ENCODE measurements at places on chromosomes 7 and 10. TPM values are rescaled to one million over a fixed set of nuclear protein-coding genes. Genes with fewer than 3 reads are reported as not detected.

- no peaks in the 10 kb centered on the region for H3K36me3 ChIP-seq
- no peak overlapping the region for H3K4me3 ChIP-seq
- peaks cover 13% of the 10 kb centered on the region for H3K4me1 ChIP-seq
- peak; percentile 40 for DNase-seq
Measured at GRCh38 chr7:17301471-17302456, 3.3 kb downstream of the AHR start.

DNA sequence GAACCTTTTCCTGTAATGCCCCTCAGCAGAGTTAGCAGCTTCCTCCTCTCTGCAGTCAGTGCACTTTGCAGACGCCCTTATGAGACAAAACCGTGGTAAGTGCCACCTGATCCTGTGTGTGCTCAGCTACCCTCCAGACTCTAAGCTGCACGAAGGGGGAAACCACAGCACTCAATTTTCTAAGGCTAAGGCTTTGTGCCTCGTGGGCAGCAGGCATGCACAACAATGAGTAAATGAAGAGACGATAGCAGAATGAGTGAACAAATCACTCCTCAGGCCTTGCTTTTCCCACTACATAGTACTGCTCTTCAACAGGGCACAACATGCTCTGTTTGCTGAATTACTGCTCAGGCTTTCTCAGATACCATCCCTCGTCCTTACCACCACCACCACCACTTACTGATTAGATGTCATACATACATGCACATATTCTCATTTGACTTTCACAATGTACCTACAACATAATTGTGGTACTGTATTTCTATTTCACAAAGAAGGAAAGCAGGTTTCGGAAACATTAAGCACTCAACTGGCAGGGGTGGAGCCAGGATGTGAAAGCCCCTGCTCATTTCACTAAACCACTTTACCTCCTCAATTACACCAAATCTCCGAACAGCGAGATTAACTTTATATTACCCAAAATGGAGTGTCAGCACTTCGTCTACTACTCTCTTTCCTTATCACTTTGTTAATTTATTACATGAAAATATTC, 85.4 kb downstream of the ICA1 start:
- H3K27ac ChIP-seq = peak overlapping the region; percentile 72
- peak; percentile 20 for DNase-seq
- H3K36me3 ChIP-seq = no peaks in the 10 kb centered on the region

- H3K27me3 ChIP-seq = no peaks in the 10 kb centered on the region
- DNase-seq = no peak
- H3K36me3 ChIP-seq = no peaks in the 10 kb centered on the region
- no peak overlapping the region for H3K27ac ChIP-seq
- no peak overlapping the region for H3K4me3 ChIP-seq
Measured at GRCh38 chr10:130737621-130738020, 573.9 kb downstream of the TCERG1L start.

DNA sequence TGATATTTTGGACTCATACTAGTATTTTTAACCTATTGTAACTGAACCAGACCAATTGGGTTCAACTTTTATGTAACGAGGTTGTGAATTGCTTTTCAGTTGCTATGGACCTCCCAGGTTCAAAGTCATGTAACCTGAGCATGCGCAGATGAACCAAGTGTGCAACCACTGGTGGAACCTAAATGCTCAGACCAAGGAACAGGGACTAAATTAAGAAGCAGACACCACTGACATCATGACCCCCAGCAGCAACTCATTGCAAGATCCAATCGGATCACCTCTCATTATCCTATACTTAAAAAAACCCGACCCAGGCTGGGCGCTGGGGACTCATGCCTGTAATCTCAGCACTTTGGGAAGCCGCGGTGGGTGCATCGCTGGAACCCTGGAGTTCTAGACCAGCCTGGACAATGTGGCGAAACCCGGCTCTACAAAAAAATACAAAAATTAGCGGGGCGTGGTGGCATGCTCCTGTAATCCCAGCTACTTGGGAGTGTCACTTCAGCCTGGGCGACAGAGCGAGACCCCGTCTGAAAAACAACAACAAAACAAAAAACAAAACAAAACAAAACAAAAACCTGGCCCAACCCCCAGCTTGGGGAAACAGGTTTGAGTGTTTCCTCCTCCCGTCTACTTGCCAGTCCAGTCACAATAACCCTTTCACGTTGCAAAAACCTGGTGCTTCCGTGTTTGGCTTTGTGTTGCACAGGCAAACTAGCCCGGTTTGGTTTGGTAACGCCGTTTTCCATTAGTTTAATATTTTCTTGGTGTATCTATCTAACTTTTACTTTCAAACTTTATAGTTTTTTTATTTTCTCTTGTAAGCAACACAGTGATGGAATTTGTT, 11.3 kb upstream of the ZNF518A start:
- no peak overlapping the region for H3K4me3 ChIP-seq
- DNase-seq = no peak
- H3K4me1 ChIP-seq = no peaks in the 10 kb centered on the region
- H3K27ac ChIP-seq = no peak overlapping the region
- peaks cover 5% of the 10 kb centered on the region for H3K27me3 ChIP-seq
- H3K36me3 ChIP-seq = no peaks in the 10 kb centered on the region

DNA sequence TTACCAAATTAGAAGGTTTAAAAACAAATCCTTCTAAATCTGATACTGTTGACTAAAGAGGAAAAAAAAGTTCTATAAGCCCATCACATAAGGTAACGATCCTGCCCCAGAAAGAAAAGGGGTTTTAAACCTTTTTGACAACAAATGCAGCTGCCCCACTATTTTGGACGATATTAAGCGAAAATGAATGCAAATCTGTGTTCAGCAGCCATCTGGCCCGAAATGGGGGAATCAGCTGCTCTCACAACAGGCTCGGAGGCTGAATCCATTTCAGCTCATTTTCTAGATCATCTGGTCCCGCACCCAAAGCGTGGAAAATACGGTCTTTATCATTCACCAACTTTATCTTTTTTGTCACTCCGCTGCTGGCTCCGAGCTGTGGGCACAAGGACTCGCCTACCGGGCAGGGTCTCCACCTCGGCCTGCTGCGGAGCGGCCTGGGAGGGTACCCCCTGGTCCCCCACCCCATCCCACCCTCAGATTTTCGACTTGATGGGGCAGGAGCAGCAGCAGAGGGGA, 2.4 kb upstream of the EBF3 start:
- no peak overlapping the region for H3K27ac ChIP-seq
- peaks cover 13% of the 10 kb centered on the region for H3K4me1 ChIP-seq
- peaks cover 43% of the 10 kb centered on the region for H3K27me3 ChIP-seq
- H3K36me3 ChIP-seq = no peaks in the 10 kb centered on the region
- H3K4me3 ChIP-seq = no peak overlapping the region

- no peaks in the 10 kb centered on the region for H3K27me3 ChIP-seq
- no peaks in the 10 kb centered on the region for H3K36me3 ChIP-seq
- no peak overlapping the region for H3K27ac ChIP-seq
- H3K4me3 ChIP-seq = no peak overlapping the region
Measured at GRCh38 chr10:79132681-79133381, 64.1 kb downstream of the ZMIZ1 start.

DNA sequence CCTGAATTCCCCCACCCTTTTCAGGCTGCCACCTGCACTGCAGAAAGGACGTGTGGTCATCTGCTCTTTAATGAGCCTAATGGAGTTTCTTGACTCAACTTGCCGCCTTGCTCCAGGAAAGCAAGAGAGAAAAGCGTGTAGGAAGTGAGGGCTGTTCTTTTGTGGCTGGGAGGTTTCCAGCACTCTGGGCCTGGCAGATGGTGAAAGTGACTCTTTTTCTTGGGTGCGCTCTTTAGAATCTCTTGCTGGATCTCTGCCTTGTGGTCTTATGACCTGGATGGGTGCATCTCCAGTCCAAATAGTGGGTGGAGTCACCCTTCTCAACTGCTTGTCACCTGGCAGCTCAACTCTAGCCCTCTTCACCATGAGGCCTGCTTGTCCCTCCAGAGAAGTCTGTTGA, 244.0 kb downstream of the SORCS1 start:
- H3K36me3 ChIP-seq = no peaks in the 10 kb centered on the region
- H3K4me1 ChIP-seq = no peaks in the 10 kb centered on the region
- H3K27ac ChIP-seq = no peak overlapping the region
- DNase-seq = no peak

DNA sequence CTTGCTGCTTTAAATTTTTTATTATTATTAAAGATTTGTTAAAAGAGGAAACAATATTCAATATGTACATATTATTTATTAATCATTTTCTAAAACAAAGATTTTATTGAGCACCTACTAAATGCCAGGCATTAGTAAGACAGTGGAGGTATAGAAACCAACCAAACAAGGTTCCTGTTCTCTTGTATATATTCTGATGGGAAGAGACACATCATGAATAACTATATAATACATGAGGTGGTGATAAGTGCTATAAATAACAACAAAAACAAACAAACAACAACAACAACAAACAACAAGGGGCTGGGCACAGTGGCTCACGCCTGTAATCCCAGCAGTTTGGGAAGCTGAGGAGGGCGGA, 630 bp upstream of the LIPA start:
- no peaks in the 10 kb centered on the region for H3K27me3 ChIP-seq
- no peak for DNase-seq
- no peak overlapping the region for H3K27ac ChIP-seq
- peaks cover 9% of the 10 kb centered on the region for H3K4me1 ChIP-seq
- H3K4me3 ChIP-seq = no peak overlapping the region
- H3K36me3 ChIP-seq = peaks cover 4% of the 10 kb centered on the region

DNA sequence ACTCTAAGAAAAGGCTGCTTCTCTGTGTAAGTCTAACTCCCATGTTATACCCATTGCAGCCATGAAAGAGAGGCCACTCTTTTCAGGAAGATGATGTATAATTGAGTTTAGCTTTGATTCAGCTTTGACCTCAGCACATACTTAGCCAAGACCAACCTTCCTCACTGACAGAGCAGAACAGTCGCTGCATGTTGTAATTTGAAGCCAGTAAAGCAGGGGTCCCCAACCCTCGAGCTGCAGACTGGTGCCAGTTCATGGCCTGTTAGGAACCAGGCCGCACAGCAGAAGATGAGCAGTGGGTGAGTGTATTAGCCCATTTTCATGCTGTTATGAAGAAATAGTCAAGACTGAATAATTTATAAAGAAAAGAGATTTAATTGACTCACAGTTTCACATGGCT, 223.9 kb downstream of the GPR158 start:
- no peak overlapping the region for H3K27ac ChIP-seq
- DNase-seq = no peak
- H3K4me1 ChIP-seq = no peaks in the 10 kb centered on the region
- no peaks in the 10 kb centered on the region for H3K36me3 ChIP-seq
- no peaks in the 10 kb centered on the region for H3K27me3 ChIP-seq

Gene FZD1
- total RNA-seq = 0.35 TPM

Gene WNT8B
- total RNA-seq = not detected

Gene DNAJC12
- total RNA-seq = not detected
